ENCODE measurements at places on chromosomes 13 and 19.
A peak's percentile ranks its signal among the peaks of the same experiment; 100 is the strongest.

DNA sequence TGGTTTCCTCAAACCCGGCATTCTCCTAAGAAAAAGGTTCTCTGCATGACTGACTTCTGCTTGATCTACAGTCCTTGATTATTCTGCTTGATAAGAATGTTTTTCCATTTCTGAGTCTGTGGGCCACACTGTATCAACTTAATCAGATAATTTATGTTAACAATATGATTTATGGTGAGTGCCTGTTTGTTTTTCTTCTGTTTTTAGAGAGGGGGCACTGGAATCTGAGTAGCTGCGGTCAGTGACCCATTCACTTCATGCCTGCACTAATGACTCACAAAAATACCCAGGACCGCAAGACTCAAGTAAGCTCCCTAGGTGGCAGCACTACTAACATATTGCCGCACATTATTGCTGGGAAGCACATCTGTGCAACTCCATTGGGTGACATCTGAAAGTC lies 542.3 kb upstream of the ATXN8OS start:
- DNase-seq, result no peak

DNA sequence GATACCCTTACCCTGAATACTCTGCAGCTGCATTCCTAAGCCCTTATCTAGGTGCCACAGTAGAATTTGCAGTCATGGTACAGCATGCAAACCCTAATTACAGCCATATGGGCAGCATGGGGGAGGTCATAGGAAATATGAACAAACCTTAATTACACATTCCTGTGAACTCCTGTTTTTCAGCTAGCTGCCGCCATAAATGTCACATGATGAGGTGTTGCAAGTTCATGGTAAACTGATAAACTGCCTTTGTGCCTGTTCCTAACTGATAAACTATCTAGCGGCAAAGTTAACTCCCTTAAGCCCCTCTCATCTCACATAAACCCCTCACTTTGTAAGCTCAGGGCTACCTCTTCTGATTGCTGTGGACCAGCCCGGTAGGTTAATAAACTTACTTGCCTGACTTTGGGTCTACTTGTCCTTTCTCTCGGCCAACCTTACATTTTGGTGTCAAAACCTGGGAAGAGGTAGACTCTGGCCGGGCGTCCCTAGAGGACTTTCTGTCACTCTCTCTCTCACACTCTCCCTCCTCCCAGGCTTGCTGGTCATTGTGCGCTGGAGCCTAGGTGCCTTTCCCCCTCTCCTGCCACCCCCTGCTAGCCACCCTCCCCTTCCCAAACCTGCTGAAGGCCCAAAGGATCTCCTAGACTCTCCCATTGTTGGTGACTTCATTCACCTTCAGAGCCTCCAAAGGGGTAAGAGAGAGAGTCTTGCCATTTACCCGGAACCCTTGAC lies 43.3 kb downstream of the ZNF93 start:
- DNase-seq, result no peak

DNA sequence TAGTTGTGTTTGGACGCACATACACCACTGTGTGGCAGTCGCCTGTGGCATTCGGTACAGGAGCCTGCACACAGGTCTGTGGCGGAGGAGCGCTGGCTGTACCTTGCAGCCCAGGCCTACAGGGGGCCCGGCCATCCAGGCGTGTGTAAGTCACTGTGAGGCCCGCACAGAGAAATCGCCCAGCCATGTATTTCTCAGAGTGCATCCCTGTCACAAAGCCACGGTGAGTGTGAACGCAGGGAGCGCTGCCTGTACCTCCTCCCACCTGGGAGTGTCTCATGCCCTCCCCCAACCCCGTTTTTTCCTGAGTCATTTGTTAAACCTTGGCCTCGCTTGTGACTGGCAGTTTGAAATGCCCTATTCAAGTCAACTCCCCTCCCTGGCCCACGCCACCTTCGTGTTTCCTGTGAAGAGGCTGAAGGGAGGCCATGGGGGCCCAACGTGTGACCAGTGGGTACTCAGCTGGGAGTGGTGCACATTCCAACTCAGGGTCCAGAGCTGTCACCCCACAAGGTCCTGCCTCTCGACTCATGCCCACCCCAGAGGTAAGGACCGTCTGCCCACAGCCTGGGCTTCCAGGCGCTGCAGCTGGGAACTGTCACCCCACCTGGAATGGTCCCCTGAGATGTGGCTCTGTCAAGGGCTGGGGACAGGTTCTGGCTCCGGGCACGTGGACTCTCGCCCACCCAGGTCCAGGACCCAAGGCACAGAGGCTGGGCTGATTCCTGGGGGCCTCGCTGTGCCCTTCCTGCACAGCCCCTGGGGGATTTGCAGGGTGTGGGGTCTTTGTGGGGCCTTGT lies 11.6 kb upstream of the RASA3 start:
- DNase-seq, result peak; percentile 57

DNA sequence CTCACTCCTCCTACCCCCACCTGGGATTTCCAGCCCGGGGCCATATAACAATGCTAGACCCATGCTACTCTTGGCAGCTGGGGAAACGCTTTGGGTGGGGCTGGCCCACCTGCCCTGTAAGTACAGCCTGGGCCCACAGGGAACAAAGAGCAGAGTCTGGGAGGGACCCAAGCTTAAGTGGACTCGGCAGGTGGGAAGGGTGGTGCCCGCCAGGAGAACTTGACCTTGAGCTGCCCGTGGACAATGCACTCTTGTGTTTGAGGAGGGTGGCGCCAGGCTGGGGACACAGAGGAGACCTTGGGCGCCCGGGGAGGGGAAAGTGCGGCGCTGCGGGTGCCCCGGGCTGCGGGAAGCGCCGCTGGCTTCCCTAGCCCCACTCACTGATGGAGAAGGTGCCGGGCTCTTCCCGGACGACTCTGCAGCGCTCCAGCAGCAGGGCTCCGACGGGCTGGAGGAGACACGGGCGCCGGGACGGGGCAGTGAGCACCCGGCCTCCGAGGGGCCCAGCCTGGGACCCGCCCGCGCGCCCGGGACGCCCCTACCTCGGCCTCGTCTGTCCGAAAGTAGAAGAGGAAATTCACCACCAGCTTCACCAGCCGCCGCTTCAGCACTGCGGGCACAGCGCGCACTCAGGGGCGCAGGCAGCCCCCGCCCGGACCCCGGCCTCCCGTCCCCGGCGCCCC lies 607 bp downstream of the PLEKHJ1 start:
- peak; percentile 27 for DNase-seq

DNA sequence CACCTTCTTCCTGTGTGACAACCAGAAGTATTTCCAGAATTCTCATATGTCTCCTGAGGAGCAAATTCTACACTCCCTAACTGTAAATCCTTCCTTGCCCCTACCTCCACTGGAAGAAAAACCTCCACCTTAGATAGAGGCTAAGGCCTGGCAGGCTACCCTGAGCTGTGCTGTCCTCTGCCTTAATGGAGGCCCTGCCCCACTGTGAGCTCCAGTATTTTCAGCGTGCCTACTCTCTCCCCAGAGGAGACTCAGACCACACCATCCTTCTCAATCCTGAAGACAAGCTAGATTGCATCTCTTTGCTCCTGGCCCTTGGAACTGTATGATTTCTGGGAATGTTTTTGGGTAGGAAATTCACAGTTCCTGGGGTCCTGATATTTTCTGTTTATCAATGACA lies 110.0 kb upstream of the OBI1 start:
- no peak for DNase-seq

- no peak for DNase-seq
Observed at GRCh38 chr19:4376991-4377781, 23.2 kb downstream of the SH3GL1 start.

DNA sequence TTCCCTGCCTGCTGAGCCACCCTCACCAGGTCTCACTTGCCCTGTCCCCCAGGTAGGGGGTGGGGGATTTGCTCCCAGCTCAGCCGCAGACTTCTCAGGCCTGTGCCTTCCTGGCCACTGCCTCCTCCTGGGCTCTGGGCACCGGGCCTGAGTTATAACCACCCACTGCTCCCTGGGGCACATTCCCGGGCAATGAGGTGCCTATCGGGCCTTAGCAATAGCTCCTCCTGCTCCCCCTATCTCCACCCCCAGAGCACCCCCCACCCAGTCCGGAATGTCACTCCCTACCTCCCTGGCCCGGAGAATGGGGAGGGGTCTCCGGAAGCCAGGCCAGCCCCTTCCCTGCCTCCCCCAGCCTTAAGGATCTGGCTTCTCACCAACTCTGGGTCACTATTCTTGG lies at the start of gene KLK5:
KLK5 (minus strand) TSS at position 129 of the 400 bp plus-strand sequence. CDS start 381 bp downstream, outside the sequence.
- no peak for DNase-seq

GRCh38 chr13:112877539-112877938 lies 91.5 kb upstream of the MCF2L start:
- DNase-seq, result no peak

- DNase-seq, result no peak
Observed at GRCh38 chr13:66341635-66342377, 888.3 kb downstream of the PCDH9 start.

- DNase-seq, result no peak
Observed at GRCh38 chr19:38079926-38080380, 144.1 kb downstream of the DPF1 start.

DNA sequence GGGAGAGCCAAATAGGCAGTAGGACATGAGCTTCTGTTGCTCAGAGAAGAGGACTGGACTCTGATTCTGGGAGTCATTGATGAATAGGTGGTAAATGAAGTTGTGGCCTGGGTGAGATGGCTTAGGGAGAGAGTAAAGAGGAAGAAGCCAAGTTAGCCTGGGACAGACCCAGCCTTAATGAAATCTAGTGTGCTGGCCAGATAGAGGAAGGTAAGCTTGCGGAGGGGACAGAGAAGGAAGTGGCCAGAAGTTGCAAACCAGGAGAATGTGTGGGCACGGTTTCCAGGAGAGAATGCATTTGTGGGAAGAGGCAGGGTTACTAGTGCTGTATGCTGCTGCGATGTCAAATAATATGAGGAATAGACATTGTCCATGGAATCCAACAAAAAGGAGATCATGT lies 83.3 kb upstream of the OLFM4 start:
- no peak for DNase-seq

GRCh38 chr13:19573120-19573716 lies 11.9 kb upstream of the TPTE2 start:
- no peak for DNase-seq

DNA sequence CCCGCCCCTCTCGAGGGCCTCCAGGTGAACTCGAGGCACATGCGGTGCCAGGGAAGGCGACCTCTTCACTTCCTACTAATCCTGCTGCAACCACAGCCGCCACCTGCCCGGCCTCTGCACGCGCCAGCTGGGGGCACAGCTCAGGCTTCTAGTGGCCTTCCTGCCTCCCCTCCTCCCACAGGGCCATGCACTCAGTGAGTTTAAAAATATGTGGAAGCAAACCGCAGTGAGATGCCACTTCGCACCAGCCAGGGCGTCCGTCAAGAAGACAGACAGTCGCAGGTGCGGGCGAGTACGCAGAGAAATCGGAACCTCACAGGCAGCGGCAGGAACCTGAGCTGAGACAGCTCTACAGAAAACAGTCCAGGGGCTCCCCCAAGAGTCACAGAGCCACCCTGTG lies 10.4 kb downstream of the LMNB2 start:
- peak; percentile 40 for DNase-seq

GRCh38 chr13:44792096-44792495 lies 197.2 kb downstream of the NUFIP1 start:
- no peak for DNase-seq

DNA sequence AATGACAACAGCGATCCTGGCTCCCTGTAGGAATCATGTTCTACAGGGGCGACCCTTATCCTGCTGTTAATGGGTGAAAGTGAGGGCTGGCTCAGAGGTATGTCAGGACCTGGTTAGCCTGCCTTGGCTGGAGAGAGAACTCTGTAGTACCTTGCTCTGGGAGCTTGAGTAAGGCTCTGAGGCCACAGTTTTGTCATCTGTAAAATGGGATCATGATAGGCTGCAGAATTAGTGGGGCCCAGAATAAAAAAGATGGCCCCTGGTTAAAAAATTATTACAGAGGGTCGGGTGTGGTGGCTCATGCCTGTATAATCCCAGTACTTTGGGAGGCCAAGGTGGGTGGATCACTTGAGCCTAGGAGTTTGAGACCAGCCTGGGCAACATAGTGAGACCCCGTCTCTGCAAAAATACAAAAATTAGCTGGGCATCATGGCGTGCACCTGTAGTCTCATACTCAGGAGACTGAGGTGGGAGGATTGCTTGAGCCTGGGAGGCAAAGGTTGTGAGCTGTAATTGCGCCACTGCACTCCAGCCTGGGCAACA lies 10.5 kb upstream of the SAMD1 start:
- DNase-seq, result no peak

DNA sequence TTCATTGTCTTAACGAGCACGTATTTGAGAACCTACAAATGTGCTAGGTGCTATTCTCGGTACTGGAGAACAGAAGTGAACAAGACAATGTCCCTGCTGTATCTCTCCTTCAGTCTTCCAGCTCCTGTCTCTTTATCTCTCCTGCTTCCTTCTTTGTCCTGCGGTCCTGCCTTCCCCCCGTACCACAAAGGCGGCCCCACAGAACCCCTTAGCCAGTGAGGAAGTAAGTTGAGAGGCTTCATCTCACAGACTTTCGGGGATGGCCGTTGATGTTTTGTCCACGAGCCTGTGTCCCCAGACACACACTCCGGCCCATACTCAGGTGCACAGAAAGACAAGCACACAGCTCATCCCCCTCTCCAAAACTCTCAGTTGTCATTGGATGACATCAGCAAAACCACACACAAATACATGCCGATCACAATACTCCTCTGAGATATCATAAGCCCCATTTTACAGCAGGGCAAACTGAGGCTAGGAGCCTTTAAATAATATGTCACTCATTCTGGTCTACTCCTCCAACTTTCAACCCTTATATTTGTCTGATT lies 507 bp upstream of the SWSAP1 start:
- DNase-seq, result no peak

DNA sequence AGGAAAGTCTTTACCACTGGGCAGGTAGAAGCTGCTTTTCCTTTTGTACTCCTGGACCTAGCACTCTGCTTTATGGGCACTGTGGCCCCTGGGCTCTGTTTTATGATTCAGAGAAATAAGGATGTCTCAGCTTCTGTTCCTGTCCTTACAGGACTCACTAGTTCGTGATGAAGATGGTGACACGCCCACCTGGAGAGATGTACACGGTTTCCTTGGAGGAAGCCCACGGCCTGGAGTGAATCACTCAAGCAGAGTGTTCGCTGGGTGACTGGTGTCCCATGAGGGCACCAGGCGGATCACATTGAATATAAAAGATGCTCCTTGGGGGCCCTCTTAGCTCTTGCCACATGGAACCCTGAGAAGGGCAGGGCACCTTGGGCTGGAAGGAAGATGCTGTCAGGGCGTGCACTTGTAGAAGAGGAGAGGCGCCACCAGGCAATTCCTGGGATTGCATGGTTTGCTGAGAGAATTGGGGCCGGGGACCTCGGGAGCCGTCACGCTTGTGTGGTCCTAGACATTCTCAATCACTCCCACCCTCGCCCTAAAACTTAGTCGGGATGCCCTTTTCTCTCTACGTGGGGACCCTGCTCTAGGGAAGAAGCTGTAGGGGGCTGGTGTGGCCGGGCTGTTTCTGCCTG lies 202.6 kb downstream of the TSHZ3 start:
- no peak for DNase-seq
